Memory B cell (primary cell): ENCODE measurements at places on chromosomes 16 and 17.

DNA sequence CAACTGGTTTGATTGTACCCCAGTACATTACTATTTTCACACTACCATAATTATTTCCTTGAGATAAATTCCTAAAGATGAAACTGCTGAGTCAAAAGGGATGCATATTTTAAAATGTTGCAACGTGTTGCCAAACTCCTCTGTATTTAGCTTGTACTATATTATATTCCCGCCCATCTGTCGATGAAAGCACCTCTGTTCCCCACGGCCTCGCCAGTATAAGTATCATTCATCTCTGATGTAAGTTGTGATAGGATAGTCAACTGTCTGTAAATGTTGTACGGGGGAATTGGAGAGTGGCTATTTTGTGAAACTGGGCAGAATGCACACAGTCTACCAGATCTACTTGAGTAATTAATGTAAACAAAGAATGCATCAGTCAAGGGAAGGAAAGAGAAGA, 47.7 kb upstream of the TNRC6A start:
- DNase-seq = no peak

DNA sequence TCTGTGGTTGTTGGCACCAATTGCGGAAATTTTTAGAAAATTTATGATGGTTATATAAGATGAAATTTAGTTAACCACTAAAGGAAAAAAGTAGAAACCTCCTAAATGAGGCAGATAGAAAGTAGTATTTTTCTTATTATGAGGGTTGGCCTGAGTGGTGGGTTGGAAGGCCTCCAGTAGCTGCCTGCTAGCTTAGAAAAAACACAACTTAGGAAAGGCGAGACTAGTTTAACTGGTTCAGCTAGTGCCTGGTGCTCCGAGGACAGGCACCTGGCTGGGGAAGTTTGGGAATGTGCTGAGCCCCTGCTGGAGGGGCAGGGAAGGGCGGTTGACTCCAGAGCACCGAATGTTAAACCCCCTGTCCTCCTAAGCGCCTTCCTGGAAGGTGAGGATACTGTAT, 19.9 kb downstream of the LDHD start:
- DNase-seq = no peak

DNA sequence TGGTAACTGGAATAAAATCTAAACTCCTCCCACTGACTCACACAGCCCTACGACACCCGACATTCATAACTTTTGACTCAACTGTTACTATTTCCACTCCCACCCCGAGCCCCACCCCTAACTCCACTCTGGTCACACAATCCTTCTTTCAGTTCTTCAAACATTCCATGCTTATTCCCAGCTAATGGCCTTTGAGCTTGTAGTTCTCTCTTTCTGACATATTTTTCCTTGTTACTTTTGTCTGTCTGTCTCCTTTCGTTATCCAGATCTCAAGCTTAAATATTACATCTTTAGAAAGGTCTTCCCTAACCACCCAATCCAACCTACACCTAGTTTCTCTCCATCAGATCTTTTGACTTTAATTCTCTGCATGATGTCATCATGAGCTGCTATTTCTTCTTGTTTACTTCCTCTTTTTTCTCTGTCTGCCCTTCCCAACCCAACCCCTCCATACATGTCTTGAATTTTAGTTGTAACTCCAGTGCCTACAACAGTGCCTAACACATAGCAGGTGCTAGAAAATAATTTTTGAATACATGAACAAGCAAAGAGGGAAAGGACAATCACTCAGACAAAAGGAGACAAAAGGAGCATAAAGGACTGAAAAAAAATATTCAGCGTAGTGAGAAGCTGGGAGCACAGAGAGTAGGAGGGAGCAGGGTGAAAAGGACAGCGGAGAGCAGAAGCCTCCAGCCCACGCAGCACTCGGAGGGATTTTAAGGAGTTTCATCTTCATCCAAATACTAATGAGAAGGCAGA, 65.2 kb upstream of the SMIM36 start:
- DNase-seq = no peak

GRCh38 chr16:81189100-81189664, 49.3 kb upstream of the BCO1 start:
- no peak for DNase-seq

DNA sequence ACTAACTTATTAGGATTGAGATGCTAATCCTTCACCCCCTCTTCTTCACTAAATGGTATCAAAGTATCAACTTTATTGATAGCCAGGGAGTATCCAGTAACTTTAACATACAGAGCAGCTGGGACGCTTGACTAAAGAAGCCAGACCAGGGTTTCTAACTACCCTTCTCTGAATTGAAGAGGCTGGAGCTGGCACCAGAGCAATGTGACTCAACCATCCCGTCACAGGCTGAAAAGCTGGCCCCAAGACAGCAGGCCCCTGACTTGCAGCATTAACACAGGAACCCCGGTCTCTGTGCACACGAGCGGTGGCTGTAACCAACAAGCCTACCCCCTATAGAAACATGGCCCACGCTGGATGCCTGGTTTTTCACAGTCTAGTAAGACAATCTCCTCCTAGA, 59.8 kb downstream of the ANKFN1 start:
- no peak for DNase-seq

DNA sequence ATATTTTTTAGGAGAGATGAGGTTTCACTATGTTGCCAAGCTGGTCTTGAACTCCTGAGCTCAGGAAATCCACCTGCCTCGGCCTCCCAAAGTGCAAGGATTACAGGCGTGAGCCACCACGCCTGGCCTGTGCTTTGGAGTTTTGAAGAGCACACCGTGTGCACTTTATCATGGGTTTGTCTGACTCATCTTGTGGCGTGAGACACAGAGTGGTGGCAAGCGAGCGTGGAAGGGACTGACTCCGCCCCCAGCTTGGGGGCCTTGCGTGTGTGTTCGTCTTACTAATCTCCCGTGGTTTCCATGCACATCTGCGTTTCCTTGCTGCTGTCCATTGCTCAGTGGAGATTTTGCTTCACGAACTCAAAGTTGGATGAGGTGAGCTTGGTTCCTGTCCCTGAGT, 22.9 kb downstream of the CRAMP1 start:
- DNase-seq = no peak

- no peak for DNase-seq
Observed at GRCh38 chr16:81279392-81279791, 35.4 kb upstream of the GAN start.

GRCh38 chr16:89489040-89489897, 1.1 kb downstream of the ANKRD11 start:
- peak; percentile 74 for DNase-seq

DNA sequence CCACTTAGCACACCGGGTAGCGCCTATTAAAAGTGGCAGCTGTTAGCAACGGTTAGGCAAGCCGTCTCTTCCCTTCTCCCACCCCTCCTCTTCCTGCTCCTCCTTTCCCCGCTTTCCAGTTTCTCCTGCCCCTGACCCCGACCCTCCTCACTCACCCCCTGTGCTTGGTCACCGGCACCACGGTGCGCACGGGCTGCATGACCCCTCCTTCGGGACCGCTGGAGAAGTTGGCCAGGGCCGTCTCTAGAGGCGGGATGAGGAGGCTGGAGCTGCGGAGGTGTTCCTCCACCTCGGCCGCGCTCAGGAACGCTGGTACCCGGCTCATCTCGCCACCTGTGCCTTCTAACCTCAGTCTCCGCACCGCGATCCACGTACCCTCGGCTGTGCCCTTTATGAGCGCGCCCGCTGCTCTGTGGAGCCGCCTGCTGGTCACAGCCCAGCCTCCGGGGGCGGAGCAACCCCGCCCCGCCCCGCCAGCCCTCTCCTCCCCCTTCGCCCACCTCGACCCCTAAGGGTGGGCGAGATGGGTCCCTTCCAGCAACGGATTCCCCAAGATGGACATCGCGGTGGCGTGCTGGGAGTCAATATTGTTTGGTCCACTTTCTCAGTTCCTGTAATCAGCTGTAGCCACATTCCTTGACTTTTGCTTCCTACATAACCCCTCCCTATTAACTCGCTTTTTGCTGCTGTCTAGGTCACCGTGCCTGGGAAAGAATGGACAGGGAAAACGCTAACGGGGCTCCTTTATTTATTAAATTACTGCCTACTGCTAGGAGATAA, at the start of gene CRYM:
TSS of gene CRYM (minus strand) at position 364 of the 780 bp plus-strand sequence. CDS start at position 325, 39 bp downstream.
- DNase-seq = peak; percentile 80

- no peak for DNase-seq
Observed at GRCh38 chr17:14205992-14206461, 30.6 kb downstream of the CDRT15 start.

GRCh38 chr17:8371786-8372185, 4.7 kb downstream of the KRABD2 start:
- DNase-seq = no peak

DNA sequence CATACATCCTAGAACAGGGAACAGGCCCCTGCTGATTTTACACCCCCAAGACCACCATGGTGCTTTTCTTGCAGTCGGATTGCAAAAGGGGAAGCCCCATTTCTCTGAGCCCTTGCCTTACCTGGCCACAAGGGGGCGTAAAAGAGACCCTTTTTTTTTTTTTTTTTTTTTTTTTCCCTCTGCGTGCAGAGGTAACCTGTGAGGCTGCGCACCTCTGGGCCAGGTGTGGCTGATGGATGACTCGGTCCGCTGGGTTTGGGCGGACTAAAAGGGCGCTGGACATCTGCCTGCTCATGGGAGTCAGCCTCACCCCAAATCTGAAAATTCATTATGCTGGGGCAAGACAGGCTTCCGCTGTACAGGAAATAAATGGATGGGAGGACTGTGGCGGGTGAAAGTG, 281.0 kb downstream of the CBLN1 start:
- DNase-seq = no peak

DNA sequence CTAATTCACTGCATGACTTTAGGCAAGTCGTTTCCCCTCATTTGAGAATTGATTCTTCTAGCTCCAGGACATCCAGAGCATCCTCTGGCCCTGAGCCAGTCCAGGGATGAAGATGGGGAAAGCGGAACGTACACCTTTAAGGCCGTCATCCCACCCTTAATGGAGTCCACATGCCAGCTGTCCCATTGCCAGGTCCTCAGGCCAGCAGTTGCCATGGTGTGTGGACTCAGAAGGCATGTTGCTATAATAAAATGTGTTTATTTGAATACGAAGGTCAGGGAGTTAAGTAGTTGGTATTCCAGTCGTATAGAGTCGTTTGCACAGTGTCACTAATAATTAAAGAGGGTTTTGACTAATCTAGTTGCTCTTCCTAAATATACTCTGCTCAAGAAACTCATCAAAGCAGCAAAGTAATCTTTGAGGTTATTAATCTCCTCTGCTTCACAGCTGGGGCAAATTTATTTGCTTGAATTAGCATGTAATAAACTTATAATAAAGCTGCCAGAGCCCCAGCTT, 30.4 kb downstream of the CCDC182 start:
- no peak for DNase-seq

GRCh38 chr17:64400642-64401041, 10.0 kb upstream of the PECAM1 start:
- DNase-seq = no peak

DNA sequence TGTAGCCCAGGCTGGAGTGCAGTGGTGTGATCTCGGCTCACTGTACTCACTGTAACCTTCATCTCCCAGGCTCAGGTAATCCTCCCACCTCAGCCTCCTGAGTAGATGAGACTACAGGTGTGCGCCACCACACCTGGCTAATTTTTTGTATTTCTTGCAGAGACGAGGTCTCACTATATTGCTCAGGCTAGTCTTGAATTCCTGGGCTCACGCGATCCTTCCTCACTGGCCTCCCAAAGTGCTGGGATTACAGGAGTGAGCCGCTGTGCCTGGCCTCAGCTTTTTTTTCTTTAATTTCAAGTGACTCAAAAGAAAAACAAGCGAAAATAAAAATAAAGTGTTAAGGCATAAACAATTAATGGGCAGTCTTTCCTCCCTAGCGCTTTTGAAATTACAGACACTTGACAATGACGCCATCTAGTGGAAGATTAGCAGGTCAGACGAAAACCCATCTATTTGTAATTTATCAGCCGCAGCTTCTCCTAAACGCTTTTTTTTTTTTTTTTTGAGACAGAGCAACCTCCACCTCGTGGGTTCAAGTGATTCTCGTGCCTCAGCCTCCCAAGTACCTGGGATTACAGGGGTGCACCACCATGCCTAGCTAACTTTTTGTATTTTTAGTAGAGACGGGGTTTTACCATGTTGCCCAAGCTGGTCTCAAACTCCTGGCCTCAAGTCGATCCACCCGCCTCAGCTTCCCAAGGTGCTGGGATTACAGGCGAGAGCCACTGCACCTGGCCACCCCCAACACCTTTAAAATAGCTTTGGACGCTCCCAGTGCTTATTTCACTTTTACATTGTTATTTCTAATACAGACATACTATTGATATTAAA, 28.1 kb upstream of the PECAM1 start:
- no peak for DNase-seq

- no peak for DNase-seq
Observed at GRCh38 chr16:9798474-9798873, 383.8 kb downstream of the GRIN2A start.

GRCh38 chr16:58435779-58436178, 43.5 kb downstream of the GINS3 start:
- DNase-seq = no peak

DNA sequence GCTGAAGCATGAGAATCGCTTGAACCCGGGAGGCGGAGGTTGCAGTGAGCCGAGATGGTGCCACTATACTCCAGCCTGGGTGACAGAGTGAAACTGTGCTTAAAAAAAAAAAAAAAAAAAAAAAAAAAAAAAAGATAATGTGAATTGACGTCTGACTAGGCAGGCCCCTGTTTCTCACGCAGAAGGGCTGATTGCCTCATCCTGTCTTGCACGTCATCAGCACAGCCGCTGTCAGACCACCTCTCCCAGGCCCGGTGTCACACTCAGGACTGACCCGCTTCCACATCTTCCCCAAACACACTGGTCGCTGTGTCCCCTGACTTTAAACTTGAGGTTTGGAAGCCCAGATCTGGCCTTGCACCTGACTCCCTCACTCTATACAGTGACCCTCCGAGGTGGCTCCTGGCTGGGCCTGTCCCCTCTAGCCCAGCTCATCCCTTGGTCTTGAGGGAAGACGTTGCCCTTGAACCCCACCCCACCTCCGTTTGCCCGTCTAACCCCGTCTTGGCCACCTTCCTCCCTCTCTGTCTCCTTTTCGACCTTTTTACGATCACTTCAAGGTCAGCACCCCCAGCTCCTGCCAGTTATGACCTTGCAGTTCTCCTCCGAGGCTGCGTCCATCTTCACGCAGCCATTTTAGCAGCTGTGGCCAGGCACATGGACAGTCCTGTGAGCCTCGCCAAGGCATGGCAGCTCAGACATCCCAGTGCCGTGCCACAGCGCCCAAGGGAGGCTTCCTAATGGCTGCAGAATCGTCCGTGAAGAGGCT, 149.9 kb upstream of the PLCG2 start:
- DNase-seq = no peak

DNA sequence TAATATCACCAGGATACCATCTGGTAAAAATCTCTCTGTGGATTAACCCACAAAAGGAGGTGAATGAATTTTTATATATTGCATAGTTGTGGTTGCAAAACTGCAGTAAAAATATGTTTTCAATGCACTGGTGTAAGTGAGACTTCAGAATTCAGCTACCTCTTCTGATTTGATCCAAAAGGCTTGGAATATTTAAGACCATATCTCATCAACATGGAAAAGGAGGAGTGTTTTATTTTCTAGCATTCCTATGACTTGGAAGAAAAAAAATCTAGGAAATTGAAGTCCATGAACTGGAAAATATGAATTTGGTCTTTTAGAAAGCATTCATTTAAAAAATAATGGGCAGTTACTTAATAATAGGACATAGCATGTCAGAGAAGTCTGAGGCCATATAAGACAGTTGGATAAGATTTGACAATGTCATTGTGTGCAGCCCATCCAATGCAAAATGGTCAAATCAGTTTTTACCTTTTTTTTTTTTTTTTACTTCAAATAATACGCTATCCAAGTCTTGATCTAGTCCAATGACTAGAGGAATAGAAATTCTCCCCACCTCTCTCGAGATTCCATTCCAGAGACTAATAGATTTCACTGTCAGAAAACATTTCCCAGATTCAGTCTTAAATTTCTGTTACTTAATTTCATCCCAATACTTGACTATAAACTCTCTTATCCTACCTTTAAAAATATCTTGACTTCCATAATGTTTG, 364.9 kb upstream of the PMFBP1 start:
- DNase-seq = no peak
